ENCODE measurements at places on chromosomes 5 and 9.

DNA sequence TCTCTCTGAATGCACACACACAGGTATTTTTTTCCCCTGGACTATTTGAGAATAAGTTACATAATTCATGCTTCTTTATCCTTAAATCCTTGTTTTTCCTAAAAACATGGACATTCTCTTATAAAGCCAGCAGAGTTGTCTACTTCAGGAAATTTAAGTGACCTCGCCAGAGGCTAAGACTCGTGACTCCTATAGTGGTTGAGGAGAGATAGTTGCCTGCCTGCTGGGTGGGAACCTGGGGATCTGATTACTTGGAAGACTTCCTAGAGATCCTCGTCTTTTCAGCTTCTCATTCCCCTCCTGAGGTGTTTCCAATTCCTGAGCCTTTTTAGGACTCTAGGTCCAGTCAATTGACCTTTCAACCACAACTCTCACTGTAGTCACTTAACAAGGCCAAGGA lies 5.5 kb downstream of the SLC30A5 start:
- DNase-seq: peak; percentile 10

GRCh38 chr9:122053064-122053463 lies 40.0 kb downstream of the TTLL11 start:
- DNase-seq: no peak

GRCh38 chr5:29777373-29777772 lies 1416.1 kb upstream of the CDH6 start:
- no peak for DNase-seq

DNA sequence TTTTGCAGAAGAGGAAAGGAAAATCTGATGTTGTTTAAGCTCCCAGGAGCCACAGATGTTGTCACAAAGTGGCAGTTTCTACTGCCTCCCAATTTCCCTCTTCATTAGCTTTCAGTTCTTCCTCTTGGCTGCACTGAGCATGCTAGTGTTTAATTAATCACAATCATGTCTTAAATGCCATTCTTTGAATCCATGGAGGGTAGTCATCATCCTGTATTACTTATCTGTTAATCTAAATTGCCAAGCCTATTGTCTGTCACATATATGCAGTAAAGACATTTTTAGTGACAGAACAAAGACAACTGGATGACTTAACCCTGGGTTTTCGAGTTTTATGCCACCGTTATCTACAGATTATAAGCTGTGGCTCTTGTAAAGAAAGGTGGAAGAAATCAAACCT lies 14.7 kb downstream of the KLHL9 start:
- DNase-seq: no peak

DNA sequence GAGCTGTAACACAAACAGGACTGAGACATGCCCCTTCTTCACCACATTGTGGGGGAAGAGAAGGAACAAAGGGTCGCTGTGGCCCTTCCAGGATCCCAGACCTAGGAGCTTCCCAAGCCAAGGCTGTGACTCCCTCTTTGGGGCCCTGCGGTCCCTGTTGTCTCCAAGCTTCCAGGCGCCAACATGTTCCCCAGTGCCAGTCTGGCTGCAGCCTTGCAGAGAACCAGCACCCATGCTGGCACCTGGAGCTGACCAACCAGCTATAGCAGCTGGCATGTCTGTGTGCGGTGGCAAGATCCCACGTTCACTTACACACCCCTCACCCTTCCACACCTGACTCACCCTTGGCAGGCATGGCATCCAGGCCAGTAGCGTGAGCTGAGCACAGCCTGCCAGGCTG lies 20.7 kb upstream of the FANCC start:
- DNase-seq: no peak

GRCh38 chr5:87053146-87053545 lies 214.5 kb upstream of the RASA1 start:
- DNase-seq: no peak

- DNase-seq: no peak
Observed at GRCh38 chr5:8098081-8098480, 229.1 kb downstream of the MTRR start.

DNA sequence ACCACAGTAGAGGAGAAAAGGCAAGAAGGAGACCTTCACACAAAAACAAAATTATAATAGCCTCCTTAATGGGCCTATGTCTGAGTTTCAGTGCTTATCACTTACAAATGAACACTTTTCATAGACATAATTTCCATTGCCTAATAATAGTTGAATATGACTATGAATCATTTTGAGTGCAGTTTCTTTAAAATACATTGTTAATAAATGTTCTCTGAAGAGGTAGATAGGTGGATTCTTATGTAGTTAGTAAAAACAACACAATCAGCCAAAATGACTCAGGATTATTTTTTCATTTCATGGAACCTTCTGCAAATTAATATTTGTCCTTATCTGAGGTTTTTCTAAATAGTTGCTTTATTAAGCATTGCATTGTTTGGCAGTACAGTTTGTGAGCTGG lies 45.6 kb downstream of the DAPK1 start:
- DNase-seq: no peak

DNA sequence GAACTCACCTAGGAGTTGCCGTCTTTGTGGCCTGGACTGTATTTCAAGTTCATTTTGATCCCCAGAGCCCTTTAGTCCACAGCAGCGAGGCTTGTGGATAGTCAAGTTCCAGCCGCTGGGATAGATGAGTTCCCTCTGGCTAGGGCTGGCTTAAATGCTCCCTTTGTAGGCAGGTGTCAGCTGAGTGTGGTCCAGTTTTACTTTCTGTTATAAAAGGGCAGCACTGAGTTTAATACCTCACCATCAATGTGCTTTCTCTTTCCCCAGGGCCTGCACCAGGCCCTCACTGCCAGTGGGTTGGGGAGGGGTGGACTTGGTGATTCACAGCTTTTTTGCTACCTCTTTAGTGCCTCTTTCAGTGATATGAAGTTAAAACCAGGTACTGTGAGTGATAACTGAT lies 188.2 kb downstream of the SLCO4C1 start:
- no peak for DNase-seq

DNA sequence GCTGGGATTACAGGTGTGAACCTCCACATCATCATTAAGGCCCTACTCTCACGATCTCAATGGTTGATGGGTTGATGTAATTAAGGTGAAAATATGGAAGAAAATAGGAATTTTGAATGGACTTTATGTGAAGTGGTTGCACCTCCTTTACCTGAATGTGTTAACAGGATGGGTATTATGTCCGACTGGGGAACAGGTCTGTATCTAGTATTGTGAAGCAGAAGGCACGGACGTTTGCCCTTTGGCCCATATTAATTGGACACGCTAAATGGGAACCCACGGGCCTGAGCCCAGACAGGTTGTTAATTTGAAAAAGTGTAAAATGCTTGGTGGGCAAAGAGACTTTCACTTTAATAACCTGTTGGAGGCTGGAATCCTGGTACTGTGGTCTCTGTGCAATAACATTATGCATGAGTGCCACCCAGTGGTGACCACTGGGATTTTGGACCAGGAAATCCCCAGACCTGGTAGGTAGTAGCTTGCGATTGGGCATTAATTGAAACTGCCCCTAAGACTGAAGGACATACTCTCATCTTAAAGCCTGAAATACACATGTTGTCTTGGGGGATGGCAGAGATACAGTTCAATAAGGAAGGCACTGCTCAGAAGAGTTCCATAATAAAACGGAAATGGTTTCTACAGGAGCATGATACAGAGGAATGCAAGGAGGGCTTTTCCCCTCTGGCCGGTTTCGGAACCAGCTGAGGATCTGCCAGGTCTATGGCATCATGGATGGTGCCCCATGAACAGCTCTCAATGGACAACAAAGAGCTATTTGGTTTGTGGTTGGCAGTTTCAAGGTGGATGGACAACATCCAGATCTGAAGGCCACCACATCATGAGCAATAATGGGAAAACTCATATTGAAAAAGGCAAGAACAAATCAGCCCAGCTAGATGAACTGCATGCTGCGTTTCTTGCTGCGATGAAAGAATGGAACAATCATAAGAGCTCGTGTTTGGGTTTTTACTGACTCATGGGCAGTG lies 26.2 kb upstream of the BICD2 start:
- DNase-seq: peak; percentile 83

DNA sequence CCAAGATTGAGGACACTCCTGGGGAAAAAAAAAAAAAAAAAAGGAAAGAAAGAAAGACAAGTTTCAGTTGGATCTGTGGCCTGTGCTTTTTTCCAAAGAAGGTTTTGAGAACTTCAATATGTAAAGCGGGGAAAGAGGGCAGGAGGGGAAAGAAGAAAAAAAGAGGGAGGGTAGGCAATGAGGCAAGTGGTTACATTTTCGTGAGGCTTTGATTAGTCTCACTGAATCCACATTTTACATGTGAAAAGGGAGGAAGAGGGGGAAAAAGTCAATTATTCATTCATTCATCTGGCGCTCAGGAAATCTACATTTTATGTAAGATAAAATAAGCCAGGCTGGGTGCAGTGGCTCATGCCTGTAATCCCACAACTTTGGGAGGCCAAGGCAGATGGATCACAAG lies 315.2 kb upstream of the PAPPA start:
- DNase-seq: no peak

DNA sequence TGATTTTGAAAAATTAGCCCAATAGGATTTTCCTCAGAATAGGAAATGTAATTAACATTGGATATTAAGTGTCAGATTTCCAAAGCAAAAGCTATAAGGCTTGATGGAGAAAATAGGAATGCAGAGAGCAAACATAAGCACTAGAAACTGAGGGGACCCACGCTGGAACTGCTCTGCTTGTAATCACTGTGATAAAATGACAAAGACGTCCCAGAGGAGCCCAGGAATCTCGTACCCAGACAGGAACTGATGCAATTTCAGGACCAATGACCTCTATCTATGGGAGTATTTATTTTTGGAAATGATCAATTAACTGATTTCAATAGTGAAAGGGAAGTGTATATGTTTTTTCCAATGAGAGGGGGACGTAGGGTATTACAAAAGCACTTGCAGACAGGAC lies 714.5 kb upstream of the WWC1 start:
- no peak for DNase-seq

GRCh38 chr9:90821697-90822096 lies 20.1 kb downstream of the SYK start:
- no peak for DNase-seq

GRCh38 chr5:96388176-96388575 lies 44.9 kb downstream of the PCSK1 start:
- no peak for DNase-seq
